Skin of body (tissue), 3 donors: ENCODE measurements at places on chromosomes 11 and 22. TPM values are rescaled to one million over a fixed set of nuclear protein-coding genes. Genes with fewer than 3 reads are reported as not detected.

The RAB6A gene
- total RNA-seq = 82.4 TPM

The OR51I1 gene
- total RNA-seq = 0.59 TPM

DNA sequence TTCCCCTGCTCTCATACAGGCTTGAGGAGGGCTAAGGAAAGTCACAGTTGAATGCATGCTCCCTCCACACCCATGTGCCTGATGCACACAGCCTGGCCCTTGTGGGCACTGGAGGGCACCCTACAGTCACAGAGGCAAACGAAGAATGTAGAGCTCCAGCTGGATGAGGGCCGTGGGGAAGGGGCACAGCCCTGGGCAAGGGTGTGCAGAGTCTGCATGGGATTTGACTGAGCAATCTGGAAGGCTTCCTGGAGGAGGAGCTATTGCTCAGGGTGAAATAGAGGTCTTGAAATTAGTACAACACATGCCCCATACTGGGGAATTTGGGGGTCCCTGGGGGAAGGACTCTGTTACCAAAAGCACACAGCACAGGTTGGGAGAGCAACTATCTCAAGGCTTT lies 64.0 kb downstream of the KCNQ1 start:
- DNase-seq = no peak

DNA sequence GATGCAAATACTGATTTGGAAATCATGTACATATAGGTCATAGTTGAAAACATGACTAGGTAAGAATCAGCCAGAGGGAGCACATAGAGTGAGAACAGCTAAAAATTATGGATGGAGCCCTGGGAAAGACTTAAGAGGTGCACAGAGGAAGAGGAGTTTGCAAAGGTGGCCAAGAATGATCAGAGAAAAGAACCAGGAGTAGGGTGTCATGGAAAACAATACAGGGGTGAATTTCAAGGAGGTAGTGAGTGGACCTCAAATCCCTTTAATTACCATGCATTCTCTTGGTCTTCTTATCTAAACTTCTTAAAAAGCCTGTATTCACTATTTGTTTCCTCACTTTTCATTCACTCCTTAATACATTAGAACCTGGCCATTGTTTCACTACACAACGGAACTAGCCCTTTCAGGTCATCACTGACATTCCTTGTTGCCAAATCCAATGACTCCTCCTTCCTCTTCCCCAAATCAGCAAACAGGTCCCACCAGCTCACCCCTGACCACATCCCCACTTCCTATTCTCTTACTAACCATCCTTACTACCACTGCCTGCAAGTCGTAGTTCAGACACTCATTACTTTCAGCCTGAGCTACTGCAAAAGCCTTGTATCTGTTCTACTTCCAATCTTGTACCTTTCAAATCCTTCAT lies 22.6 kb downstream of the BUD13 start:
- DNase-seq = no peak

- no peak for DNase-seq
Observed at GRCh38 chr22:27424319-27424718, 377.2 kb downstream of the MN1 start.

- DNase-seq = peak; percentile 18
Observed at GRCh38 chr11:61695917-61696316, 15.7 kb downstream of the DAGLA start.

DNA sequence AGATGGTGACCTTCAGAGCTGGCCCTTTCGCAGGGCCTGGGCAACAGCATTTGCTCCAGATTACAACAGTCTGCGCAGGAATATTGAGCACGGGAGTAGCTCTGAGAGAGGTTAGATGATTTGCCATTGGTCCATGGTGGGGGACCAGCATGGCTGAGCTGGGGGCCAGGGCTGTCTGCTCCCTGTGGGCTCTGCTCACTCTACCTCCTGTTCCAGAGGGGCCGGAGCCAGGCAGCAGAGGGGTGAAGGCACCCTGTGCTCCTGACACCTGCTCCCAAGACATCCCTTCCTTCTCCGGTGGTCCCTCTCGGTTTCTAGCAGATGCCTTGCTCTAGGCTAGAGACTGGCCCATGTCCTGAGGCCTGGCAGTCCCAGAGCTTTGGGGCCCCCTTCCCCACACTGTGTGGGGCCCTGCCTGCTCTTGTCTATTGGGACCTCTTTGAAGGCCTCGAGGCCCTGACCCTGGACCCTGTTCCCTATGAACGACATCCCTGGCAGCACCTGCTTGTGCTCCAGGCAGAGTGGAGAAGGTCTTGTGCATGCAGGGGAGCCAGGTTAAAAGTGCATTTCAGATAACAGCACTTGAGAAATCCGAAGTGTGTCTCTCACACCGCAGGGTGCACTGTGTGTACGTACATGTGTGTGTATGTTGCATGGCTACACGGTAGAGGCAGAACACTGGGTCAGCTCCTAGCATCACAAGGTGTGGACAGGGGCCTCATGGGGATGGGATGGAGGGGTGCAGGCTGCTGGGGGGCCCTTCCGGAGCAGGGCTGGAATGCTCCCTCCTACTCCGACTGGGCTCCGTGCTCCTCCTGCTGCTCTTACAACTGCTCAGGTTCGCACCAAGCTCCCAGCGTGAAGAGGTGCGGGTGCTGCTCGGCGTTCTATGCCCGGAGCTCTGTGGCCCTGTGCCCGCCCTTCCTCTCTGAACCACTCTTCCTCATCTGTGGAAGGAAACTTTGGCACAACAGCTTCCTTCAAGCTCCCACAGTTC lies 123.3 kb upstream of the B3GAT1 start:
- DNase-seq = no peak

DNA sequence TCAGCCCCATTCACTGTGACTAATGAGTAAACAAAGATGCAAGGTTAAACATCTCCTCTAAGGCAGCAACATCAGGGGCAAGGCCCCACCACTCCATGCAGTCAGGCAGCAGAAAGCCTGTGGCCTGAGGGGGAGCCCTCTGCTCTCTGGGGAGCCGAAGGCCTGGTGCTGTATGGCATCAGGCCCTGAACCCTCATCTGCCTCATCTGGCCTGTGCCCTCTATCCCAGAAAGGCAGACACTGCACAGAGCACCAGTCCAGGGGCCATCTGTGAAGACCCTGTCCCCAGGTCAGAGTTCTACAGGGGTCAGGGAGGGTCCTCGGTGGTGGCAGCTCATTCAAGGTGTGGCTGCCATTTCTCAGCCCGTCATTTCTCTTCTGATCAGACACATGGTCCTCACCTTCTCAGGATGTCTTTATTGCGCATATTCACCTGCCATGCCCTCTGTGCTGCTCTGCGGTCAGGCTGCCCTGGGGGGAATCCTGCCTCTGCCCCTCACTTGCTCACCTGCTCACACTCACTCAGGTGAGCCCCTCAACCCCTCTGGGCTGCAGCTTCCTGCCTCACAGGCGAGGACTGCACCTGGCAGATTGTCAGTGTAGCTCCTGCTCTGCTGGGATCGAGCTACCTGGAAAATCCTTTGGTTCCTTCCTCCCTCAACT lies 103.1 kb upstream of the PITPNB start:
- no peak for DNase-seq

DNA sequence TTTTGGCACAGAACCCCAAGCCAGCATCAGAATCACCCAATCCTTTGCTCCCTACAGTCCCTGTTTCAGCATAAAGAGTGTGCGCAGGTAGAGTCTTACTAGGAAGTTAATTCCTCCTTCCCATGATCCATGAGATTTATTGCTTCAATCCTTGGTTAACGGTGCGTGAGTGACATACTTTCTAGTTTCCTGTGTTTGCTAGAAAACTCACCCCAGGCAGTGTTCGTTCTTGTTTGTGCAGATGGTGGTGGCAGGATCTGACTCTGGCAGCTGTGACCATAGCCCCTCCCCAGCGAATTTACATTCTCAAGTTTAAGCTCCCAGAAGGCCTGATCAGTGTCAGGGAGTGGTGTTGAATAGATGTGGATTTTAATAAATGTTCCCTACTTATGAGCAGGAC lies 106.7 kb upstream of the CCT8L2 start:
- no peak for DNase-seq

DNA sequence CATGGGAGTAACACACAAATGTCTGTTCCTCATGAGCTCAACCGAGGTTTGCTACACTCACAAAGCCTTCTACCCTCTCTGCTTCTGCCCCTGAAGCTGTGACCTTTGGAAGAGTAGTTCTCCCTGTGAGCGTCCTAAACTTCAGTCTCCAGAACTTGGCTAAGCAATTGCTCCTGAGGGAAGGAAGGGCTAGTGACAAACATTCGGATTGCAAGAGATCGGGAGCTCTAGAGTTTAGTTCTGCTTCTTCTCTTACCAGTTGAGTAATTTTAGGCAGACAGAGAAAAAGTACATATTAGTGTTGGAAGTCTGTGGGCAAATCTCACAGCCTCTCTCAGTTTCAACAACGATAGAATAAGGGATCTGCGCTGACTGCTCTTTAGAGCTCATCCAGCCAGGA lies 27.3 kb upstream of the ELF5 start:
- no peak for DNase-seq

GRCh38 chr11:13333456-13333957 lies 55.9 kb downstream of the BMAL1 start:
- DNase-seq = no peak

GRCh38 chr11:95912902-95913560 lies 10.9 kb downstream of the MTMR2 start:
- DNase-seq = no peak

- no peak for DNase-seq
Observed at GRCh38 chr11:32326522-32326921, 108.8 kb downstream of the WT1 start.

GRCh38 chr22:46845296-46846149 lies 83.1 kb downstream of the TBC1D22A start:
- DNase-seq = peak; percentile 53
